Activated CD8-positive, alpha-beta T cell treated with anti-CD3 and anti-CD28 coated beads, Interleukin-2, amount 10 ng/mL, durations not matched to agents 7 days and 5 days (primary cell): ENCODE measurements at places on chromosomes 6 and 20. TPM values are rescaled to one million over a fixed set of nuclear protein-coding genes. Genes with fewer than 3 reads are reported as not detected.

DNA sequence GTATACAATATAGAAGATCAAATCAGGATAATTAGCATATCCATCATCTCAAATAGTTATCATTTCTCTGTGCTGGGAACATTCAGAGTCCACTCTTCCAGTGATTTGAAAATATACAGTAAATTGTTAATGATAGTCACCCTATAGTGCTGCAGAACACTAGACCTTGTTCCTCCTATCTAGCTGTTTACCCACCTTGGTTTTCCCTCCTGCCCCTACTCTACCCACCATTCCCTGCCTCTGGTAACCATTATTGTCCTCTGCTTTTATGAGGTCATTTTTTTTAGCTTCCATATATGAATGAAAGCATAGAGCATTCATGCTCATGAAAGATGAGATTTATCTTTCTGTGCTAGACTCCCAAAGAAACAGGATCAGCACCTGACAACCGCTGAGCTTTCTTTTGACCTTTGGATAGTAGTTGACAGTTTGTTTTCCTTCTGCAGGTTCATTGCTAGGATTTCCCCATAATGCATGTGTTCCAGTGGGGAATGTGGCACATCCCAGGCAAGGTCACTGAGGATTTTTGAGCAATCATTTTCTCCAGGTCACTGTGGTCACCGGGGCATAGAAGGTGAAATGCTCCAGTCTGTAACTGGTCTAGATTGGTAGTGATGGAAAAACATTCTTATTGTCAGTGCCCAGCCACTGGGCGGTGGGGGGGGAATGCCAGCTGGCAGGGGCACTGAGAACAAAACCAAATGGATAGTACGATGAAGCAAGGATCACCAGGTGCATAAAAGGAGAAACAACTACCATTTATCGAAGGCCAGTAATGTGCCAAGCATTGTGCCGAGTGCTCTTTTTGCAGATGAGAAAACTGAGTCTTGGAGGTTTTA, 33.6 kb upstream of the BCAS1 start:
- no peak overlapping the region for H3K4me3 ChIP-seq
- H3K4me1 ChIP-seq, result peaks cover 1% of the 10 kb centered on the region
- peaks cover 26% of the 10 kb centered on the region for H3K27me3 ChIP-seq
- no peak for DNase-seq
- H3K27ac ChIP-seq, result no peak overlapping the region

- no peak for DNase-seq
- H3K4me1 ChIP-seq, result no peaks in the 10 kb centered on the region
- H3K36me3 ChIP-seq, result no peaks in the 10 kb centered on the region
- H3K27ac ChIP-seq, result no peak overlapping the region
These were observed 506.6 kb upstream of the NOX3 start for GRCh38 chr6:155962276-155962675.

GRCh38 chr6:145420599-145420998, 314.7 kb downstream of the EPM2A start:
- DNase-seq, result no peak
- H3K27me3 ChIP-seq, result no peaks in the 10 kb centered on the region
- H3K36me3 ChIP-seq, result no peaks in the 10 kb centered on the region
- no peak overlapping the region for H3K27ac ChIP-seq

DNA sequence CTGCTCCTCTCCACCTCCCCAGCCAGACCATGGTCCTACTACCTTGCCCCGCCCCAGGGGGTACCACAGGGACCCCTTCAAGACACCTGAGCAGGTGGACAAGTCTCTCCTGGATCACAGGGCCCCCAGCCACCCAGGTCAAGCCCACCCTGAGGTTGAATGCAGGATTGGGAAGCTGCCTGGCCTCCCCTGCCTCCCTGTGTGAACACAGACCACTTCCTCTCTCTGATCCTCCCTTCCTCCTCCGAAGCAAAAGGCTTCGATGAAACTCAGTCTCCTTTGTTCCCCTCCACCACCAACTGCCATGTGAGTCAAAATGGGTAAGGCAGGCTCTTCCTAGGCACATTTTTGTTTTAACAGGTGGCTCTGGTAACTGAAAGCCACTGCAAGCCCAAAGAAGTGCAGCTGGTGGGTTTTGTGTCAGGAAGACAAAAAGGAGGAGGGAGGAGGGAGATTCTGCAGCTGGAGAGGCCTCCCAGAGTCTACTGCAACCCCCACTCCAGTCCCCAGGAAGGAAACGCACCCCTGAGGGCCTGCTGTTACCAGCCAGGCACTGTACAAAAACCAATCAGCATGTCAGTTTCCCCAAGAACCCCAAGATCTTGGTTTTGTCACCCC, 5.4 kb downstream of the ADA start:
- peaks cover 54% of the 10 kb centered on the region for H3K36me3 ChIP-seq
- H3K27ac ChIP-seq, result peak overlapping the region; percentile 99
- H3K27me3 ChIP-seq, result no peaks in the 10 kb centered on the region
- peak overlapping the region; percentile 73 for H3K4me3 ChIP-seq
- DNase-seq, result peak; percentile 67

GRCh38 chr6:129513471-129513870, 196.5 kb downstream of the ARHGAP18 start:
- H3K27me3 ChIP-seq, result peaks cover 2% of the 10 kb centered on the region
- H3K4me1 ChIP-seq, result peaks cover 5% of the 10 kb centered on the region
- no peak overlapping the region for H3K27ac ChIP-seq

- H3K27me3 ChIP-seq, result peaks cover 47% of the 10 kb centered on the region
- no peak overlapping the region for H3K27ac ChIP-seq
- H3K36me3 ChIP-seq, result no peaks in the 10 kb centered on the region
- peaks cover 2% of the 10 kb centered on the region for H3K4me1 ChIP-seq
- DNase-seq, result no peak
These were observed 17.2 kb upstream of the HCK start for GRCh38 chr20:32034581-32035425.

DNA sequence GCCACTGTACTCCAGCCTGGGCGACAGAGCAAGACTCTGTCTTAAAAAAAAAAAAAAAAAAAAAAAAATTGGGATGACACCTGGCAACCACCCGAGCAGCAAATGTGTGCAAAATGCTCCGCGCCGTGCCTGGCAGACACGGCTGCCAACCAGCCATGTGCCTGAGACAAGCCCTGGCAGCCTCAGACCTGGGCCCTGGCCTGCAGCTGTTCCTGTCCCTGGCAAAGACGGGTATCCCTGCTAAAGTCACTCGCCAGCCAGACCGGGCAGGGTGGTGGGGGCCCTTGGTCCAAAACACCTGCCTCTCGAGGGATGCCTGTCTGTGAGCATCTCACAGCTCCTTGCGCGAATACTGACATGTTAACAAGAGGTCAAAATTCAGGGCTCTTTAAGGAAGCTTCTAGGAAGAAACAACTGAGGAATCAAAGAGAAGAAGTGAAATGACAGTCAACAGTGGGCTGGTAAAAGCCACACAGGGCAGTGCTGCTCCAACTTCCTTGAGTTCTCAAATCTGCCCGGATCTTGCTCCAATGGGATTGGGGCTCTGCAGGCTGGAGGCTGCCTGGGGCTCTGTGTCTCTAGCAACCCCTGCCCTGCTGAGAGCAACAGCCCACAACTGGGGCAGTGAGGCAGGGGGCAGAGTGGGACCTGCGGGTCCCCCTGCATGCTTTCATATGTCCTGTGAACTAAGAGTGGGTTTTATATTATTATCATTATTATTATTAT, 53.4 kb downstream of the SYTL3 start:
- no peaks in the 10 kb centered on the region for H3K27me3 ChIP-seq
- H3K36me3 ChIP-seq, result peaks cover 25% of the 10 kb centered on the region
- no peak overlapping the region for H3K4me3 ChIP-seq
- DNase-seq, result no peak

DNA sequence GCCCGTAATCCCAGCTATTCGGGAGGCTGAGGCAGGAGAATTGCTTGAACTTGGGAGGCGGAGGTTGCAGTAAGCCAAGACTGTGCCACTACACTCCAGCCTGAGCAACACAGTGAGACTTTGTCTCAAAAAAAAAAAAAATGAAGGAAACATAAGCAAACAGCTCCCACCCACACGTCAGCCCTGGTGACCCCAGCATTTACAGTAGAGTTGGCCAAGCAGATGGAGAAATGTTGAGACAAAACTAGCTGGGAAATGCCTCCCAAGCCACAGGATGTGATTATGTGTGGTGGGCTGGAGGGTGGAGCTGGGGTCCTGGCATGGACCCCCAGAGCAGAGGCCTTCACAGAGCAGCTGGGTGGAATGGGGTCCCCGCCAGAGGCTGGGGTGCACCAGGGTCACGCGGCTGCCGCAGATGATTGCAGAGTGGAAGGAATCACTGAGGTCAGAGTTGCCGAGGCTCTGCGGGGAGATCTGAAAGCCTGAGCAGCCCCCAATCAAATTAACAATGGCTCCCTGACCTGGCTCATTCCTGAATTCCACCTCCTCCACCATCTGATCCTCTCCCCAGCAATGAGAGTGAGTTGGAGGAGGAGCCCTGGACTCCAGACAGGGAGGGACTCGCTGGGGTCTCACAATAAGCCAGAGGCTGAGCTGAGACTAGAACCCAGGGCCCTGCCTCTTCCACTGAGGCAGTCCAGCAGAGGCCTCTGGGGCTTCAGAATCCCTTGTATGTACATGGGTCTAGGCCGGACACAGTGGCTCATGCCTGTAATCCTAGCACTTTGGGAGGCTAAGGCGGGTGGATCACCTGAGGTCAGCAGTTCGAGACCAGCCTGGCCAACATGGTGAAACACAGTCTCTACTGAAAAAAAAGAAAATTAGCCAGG, 34.7 kb upstream of the TGM2 start:
- no peaks in the 10 kb centered on the region for H3K36me3 ChIP-seq
- H3K27ac ChIP-seq, result no peak overlapping the region
- no peaks in the 10 kb centered on the region for H3K4me1 ChIP-seq
- peaks cover 14% of the 10 kb centered on the region for H3K27me3 ChIP-seq
- H3K4me3 ChIP-seq, result no peak overlapping the region
- no peak for DNase-seq

DNA sequence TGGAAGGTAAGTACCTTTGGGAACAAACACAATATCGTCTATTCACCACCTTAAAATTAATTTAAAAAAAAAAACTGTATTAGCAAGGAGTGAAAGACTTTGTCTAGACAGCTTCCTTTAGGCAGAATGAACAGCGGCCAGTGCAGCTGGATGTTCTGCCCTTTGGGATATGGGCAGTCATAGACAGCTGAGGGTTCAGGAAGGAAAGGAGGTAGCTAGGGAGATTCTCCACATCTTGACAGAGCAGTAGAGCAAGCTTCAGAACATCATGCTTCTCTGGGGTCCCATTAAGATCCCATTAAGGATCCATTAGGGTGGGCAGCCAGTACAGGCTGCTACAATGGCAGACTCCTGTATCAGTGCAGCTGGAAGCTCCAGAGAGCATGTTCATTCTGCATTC, 46.5 kb upstream of the PLCB4 start:
- no peak overlapping the region for H3K27ac ChIP-seq
- H3K36me3 ChIP-seq, result no peaks in the 10 kb centered on the region
- no peaks in the 10 kb centered on the region for H3K27me3 ChIP-seq

DNA sequence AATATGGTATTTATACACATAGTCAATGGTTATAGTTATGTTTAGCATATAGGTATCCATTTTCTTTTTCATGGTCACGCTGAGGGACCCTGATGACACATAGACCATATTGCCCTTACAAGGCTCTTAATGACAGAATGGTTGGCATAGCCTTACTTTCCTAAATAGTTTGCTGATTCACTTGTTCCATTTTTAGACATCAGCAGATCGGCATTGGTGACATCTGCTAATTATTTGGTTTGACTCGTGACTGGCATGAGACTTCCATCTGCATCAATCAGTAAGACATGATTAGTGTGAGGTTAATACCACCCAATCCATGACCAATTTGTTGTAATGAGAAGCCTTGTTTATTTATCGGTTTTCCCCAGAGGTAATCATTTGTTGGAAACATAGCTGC, 309.7 kb downstream of the ALDH8A1 start:
- H3K27me3 ChIP-seq, result no peaks in the 10 kb centered on the region
- no peak overlapping the region for H3K27ac ChIP-seq
- peaks cover 12% of the 10 kb centered on the region for H3K4me1 ChIP-seq
- H3K36me3 ChIP-seq, result no peaks in the 10 kb centered on the region
- no peak overlapping the region for H3K4me3 ChIP-seq
- no peak for DNase-seq

GRCh38 chr20:14142171-14142570, 146.9 kb downstream of the MACROD2 start:
- no peaks in the 10 kb centered on the region for H3K36me3 ChIP-seq
- H3K27me3 ChIP-seq, result no peaks in the 10 kb centered on the region
- no peak overlapping the region for H3K27ac ChIP-seq
- H3K4me1 ChIP-seq, result no peaks in the 10 kb centered on the region
- DNase-seq, result no peak

- H3K27ac ChIP-seq, result no peak overlapping the region
- no peaks in the 10 kb centered on the region for H3K27me3 ChIP-seq
- no peak for DNase-seq
- H3K4me1 ChIP-seq, result peaks cover 13% of the 10 kb centered on the region
- H3K4me3 ChIP-seq, result no peak overlapping the region
- no peaks in the 10 kb centered on the region for H3K36me3 ChIP-seq
These were observed 13.7 kb upstream of the SOX12 start for GRCh38 chr20:311609-312008.

DNA sequence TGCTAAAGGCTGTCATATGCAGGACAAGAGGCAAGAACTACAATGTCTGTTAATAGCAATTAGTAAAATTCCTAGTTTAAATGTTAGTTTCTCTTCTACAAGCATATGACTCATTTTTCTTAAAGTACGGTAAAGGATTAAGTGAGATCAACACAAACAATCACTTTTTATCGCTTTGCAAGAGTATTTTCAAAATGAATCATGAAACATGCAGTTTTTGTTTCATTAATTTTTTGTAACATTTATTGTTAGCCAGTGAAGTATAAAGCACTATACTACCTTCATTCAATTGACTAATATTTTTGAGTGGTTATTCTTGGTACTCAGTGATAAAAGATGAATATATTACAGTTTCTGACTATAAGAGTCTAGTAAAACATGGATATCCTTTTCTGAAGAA, 138.6 kb downstream of the AHI1 start:
- H3K36me3 ChIP-seq, result peaks cover 2% of the 10 kb centered on the region
- no peak overlapping the region for H3K4me3 ChIP-seq
- no peaks in the 10 kb centered on the region for H3K27me3 ChIP-seq
- no peak overlapping the region for H3K27ac ChIP-seq

MANEA gene
- total RNA-seq, result 19.9 TPM

STMN3 gene
- total RNA-seq, result 13.3 TPM

CST2 gene
- total RNA-seq, result not detected

CST5 gene
- not detected for total RNA-seq

NT5E gene
- 7.4 TPM for total RNA-seq
